ENCODE measurements at places on chromosomes 1 and 21.

DNA sequence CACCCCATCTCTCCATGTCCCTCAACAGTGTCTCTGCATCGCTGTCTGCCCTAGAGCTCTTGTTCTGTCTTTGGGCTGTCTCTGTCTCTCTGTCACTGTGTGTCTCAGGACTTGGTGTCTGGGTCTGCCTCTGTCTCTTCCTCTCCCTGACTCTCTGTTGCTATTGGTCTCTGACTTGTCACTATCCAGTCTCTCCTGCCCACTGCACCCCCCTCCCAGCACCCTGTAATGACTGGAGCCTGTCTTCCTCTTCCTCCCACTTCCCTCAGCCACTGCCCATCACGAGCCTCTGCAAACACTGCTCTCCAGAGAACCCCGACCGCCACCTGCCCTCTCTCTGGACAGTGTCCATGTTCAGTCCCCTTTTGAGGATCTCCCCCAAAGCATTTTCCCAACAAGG, 12.1 kb downstream of the PEAR1 start:
- DNase-seq, result no peak

GRCh38 chr1:231869364-231869763, 242.8 kb downstream of the DISC1 start:
- DNase-seq, result no peak

- DNase-seq, result no peak
These were observed 113.0 kb downstream of the SYT2 start for GRCh38 chr1:202597090-202597761.

DNA sequence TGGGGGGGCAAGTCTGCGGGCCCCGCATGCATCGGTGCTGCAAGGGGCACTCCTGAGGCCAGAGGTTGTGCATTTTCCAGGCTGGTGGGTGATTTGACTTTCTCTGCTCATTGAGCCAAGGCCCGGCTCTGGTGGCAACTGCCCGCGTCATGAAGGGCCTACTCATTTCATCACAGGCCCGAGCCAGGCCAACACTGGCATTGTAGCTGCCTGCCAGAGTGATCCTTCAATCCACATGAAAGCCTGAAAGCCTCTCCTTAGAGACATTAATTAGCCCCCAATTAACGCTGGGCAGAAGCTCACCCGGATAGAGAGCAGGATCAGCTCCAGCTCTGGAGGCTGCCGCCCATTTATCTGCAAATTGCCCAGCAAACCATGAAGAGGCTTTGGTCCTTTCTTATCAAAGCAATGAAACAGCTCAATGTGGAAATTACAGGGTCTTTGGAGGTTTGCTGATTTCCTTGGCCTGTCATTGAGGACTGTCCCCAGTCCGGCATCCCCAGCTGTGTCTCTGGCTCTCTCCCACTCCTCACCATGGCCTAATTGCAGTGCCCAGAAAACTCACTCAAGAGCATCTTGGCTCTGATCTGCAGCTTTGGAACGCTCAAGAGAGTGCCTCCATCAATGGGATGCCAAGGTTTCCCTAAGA, 50.4 kb upstream of the STUM start:
- DNase-seq, result no peak
